Urinary bladder (tissue), 4 donors: ENCODE measurements at places on chromosomes 1 and 21.

DNA sequence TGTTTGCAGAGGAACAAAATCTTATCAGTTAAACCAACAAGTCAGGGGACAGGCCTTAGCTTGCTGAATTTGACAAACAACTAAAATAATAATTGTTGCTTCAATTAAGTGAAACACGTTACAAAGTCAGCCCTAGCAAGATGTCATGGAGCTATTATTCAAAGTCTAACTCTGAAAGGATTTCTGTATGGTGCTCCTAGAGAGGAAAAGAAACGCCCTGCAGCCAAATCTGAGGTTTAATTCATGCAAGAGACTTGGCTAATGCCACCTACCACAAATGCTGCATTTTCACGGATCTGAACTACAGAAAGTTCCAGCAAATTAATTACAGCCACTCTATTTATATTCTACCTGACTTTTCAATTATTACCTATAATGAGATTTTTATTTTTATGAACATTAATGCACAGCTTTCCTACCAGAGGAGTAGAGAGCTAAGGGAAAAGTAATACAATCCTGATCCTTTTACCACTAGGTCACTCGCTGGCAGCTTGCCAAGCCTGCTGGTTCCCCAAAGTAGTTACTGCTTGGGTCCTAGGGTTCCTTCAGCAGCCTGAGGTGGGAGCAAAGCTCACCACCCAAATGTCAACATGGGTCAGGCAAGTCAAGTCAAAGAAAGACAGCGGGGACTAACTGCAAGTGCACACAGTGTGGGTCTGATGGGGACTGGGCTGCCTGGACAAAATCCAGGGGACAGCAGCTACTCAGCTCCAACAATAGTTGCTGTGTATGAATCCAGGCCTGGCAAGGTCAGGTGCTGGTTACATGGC is 8.5 kb downstream of the COLGALT2 start:
- DNase-seq, result no peak

DNA sequence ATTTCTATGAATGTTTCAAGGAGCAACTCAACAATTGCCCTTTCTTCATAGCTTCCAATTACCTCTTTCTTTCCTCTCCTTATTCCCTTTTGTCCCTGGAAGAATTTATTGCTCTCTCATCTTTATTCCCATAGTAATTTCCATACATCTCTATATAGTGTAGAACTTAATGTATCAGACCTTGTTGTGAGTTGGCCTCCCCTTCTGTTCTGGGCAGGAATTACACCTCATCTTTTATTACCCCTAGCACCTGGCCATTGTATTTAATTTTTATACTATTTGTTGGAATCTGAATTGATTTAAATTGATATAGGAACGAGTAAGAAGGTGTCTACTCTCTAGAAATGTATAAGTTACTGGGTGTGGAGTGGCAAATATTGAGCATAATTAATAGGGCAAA is 114.5 kb downstream of the CACHD1 start:
- no peak for DNase-seq

DNA sequence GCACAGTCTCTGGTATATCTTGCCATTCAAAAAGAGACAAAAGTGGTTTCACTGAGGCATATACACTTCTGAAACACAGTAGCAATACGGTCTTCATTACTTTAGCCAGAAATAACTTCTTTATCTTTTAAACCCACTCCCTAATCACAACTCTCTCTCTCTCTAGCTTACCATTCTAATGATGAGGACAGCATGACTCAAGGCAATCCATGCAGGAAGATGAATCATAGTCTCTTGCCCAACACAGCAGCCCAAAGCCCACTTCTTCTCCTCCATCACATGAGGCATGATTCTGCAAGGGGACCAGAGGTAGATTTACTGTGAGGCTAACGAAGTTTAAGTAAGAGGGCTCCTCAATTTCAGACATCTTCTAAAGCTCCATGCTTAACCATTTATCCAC is 285.0 kb upstream of the NR5A2 start:
- DNase-seq, result no peak

DNA sequence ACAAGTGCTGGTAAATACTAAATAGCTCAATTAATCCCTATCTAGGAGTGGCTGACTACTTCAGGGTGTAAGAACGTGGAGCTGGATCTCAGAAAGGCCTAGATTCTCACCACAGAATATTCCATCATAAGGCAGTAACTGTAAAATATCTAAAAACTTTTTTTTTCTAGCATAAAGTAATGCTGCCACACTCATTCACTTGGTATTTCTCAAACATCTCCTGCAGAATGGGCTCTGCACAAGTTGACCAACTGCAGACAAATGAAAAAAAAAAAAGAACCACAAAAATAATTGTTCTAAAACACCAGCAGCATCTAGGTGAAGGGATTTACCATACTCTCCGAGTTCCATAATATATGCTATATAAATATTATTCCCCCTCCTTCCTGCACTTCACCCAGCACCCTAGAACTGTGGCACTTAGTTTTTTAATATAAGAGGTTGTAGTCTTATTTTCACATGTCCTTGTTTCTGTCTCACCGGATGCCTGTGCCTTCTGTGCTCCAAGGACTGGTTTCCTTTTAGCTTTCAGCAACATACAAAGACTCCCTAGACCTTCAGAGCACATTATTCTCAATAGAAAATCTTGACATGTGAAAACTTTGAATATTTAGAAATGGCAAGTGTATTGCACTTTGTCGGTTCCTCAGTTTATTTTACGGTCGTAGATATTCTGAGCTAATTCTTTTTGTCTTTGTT is 8.9 kb downstream of the VSIG8 start:
- no peak for DNase-seq

GRCh38 chr1:169133801-169134502 is 27.5 kb downstream of the ATP1B1 start:
- no peak for DNase-seq

DNA sequence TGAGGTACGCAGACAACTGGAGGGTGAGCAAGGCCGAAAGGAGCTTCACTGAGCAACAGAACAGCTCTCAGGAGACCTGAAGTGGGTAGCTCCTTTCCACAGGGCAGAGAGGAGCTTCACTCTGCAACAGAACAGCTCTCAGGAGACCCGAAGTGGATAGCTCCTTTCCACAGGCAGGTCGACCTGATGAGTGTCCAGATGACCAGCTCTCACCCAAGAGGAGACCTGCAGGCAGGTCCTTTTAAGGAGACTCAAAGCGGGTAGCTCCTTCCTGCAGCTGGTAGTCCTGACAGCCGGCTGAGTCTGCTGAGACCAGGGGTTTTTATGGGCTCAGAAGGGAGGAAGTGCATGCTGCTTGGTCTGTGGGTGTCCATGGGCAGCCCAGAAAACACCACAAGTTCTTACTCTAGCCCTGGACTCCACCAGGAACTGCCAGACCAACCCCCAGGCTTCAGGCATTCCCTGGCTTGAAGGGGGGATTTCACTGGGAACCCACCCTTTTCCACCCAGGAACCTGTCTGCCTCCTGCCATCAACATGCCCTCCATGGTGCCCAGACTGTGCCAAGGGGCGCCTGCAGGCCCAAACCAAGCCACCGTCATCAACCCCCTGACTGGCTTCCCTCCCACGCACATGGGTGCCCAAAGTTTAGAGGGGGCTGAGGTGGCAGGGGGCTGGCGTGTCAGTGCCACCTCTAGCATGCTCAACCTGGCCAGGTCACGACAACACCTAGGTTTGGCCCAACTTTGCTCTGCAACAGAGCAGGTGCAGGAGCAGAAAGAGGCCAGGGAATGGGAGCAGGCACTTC is 43.6 kb downstream of the ZBTB8OS start:
- no peak for DNase-seq

- DNase-seq, result no peak
Observed at GRCh38 chr1:88111816-88112215, 572.3 kb upstream of the PKN2 start.

GRCh38 chr1:145961109-145961424 is 3.2 kb upstream of the LIX1L start:
- DNase-seq, result no peak

DNA sequence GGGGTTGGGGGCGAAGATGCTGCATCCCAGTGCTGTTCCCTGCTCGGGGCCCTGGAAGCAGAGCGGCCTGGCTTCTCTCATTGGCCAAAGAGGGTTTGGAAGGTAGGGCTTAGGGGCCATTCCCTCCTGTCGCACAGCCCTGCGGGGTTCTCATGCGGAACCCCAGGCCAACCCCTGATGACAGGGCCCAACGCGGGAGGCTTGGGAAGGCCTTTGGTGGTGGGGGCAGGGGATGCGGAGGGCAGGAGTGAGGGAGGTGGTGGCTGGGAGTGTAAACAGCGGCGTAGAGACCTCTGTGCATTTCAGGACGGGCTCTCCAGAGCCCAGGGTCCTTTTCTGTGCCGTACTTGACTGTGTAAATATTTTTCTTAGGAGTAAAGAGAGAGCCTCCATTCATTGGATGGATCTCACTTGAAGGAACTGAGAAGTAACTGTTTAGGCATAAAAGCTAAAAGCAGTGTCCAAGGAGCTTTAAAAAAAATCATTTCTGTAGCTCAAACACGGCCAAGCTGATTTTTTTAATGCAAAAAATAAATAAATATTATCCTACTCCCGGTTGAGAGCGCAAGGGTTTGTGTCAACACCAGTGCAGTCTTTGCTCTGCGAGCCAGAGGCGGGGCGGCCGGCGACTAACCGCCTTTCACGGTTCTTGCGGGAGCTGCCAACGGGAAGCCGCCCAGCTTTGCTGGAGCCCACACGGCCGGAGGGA is 169.1 kb downstream of the PRDM16 start:
- no peak for DNase-seq

GRCh38 chr1:200248541-200248940 is 161.3 kb downstream of the ZNF281 start:
- DNase-seq, result no peak

- DNase-seq, result no peak
Observed at GRCh38 chr1:150683914-150684313, 13.0 kb downstream of the GOLPH3L start.

DNA sequence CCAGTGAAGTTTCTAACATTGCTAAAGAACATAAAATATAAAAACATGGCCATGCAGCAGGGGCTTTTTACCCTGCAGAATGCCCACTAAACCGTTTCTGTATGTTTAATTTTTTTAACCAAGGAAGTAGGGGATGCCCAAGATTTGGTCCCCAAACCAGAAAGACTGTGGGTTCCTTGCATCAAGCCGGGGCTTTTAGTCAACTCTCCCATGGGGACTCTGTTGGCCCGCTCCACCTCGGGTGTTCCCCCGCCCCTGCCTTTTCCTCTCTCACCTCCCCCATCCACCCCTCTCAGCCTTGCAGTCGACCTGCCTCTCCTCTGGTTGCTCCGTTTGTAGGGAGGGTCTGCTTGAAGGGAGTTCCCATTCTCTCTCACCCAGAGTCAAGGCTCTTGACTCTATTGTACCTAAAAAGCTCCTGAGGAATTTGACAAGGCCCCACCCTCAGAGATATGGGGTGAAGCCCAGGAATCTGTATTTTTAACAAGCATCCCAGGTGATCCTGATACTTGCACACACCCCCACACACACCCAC is 117.5 kb downstream of the TOMM20 start:
- DNase-seq, result no peak

DNA sequence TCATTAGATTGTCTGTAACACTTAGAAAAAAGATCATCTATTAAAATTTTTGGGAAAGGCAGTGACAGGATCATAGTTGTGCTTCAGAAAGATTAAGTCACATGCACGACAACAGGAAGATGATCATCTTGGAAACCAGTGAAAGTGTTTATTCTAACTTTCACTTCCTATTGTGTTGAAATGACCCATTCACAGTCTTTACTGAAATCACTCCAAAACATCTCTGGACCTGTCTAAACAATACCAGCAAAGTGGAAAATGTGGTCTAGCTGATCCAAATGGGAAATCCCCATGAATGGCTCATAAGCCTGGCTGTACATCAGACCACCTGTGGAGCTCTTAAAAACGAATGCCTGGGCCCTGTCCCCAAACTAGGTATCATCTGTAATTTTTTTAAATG is 111.1 kb upstream of the ETV3 start:
- no peak for DNase-seq

DNA sequence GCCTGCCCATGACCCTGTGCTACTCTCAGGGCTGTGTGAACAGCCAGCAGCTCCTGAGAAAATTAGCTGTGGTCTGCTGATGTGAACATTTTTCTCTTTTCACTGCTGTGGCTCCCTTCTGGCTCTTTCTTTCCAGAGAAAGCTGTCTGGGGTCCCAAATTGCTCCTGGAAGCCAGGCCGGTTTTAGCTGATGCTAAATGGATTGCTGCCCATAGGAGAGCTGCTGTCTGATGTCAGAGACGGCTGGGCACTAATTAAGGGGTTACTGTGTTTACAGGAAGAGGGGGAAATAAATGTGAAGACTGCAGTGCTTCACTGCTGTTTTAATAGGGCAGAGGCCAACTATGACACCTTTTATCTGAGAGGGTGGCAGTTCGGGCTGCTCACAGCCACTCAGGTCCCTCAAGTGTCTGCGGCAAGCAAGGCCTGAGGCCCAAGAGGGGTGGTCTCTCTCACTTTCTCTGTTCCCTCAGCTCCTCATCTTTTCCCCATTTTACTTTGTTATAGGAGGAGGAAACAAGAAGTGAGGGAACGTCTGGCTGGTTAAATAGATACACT is 106.0 kb upstream of the GNG12 start:
- DNase-seq, result no peak

GRCh38 chr1:1438531-1439381 is 3.3 kb downstream of the VWA1 start:
- DNase-seq, result no peak

DNA sequence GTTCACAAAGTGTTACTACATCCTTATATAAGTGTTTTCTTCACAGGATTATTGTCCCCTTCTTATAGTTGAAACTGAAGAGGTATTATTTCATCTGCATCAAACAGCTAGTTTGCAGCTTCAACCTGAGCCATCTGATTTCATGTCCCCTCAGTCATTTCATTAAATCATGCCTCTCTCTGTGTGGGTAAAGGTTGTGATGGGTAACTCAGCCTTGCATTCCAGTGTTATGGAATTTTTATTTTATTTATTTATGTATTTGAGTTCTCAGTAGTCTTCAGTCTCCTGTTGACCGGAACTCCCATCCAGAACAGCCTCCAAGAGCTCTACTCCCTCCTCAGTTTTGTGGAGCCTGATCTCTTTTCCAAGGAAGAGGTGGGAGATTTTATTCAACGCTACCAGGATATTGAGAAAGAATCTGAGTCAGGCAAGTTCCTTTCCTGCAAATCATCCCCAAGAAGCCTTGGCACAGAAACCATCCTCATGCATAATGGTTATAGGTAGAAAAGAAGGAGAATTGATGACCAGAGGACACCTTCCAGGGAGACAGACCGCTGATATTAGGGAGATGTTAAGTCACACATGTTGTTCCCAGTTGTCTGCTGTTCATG is 21.8 kb downstream of the CHD1L start:
- no peak for DNase-seq

DNA sequence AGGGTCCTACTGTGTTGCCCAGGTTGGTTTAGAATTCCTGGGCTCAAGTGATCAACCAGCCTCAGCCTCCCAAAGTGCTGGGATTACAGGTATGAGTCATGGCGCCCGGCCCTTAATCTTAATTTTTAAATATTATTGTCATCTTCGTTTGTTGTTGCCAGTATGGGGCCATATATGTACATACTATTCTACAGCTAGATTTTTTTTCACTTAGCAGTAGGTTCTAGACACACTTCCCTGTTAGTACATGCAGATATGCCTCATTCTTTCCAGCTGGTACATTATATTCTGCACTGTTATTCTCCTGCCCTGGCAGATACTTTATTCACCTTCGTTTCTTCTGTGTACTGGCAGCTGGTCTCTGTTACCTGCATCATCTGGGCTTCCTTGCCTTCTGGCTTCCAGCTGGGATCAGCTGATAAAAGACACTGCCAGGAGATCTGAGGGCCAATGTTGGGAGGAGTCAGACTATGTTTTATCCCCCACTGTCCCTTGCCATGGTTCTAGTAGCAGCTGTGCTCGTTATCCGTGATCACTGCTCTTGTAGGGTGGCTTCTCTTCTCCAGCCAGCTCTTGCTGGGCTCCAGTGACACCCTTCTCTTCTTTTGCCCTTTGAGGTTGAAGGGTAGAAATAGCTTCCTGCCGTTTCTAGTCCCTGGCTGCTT is 24.7 kb downstream of the ST3GAL3 start:
- no peak for DNase-seq
